Panc1 (cell line): ENCODE measurements at places on chromosomes 12 and 14. TPM values are rescaled to one million over a fixed set of nuclear protein-coding genes. Genes with fewer than 3 reads are reported as not detected.

LRTM2 gene
- total RNA-seq: not detected

FAIM2 gene
- total RNA-seq: 0.49 TPM

EMP1 gene
- total RNA-seq: 18.6 TPM

POTEG gene
- not detected for total RNA-seq

REP15 gene
- total RNA-seq: 1.9 TPM

GPR84 gene
- not detected for total RNA-seq

PDE6H gene
- total RNA-seq: not detected

JPH4 gene
- 0.05 TPM for total RNA-seq

MYH7 gene
- total RNA-seq: not detected

NELL2 gene
- total RNA-seq: 0.28 TPM

RTL1 gene
- not detected for total RNA-seq

WNT5B gene
- total RNA-seq: 36.9 TPM

PKP2 gene
- 2.2 TPM for total RNA-seq

GALNT9 gene
- 0.33 TPM for total RNA-seq

HCAR2 gene
- not detected for total RNA-seq

FGF23 gene
- not detected for total RNA-seq

WIF1 gene
- not detected for total RNA-seq

RNASE2 gene
- not detected for total RNA-seq

ZDHHC22 gene
- total RNA-seq: 0.46 TPM

GZMB gene
- total RNA-seq: 1.2 TPM

PAWR gene
- 142 TPM for total RNA-seq

ADAM21 gene
- total RNA-seq: 0.08 TPM

KRT71 gene
- total RNA-seq: not detected

ABHD12B gene
- not detected for total RNA-seq

CCDC91 gene
- 26.9 TPM for total RNA-seq

OR4N2 gene
- not detected for total RNA-seq

TMPRSS12 gene
- total RNA-seq: not detected

CLEC14A gene
- total RNA-seq: 0.10 TPM

TSPAN19 gene
- total RNA-seq: not detected

KIF21A gene
- total RNA-seq: 25.6 TPM

NDUFA12 gene
- 108 TPM for total RNA-seq

IGF1 gene
- not detected for total RNA-seq

CDC42BPB gene
- total RNA-seq: 84.4 TPM

OR4E2 gene
- not detected for total RNA-seq

KRT74 gene
- not detected for total RNA-seq

AQP6 gene
- 0.31 TPM for total RNA-seq
